Stimulated activated CD8-positive, alpha-beta memory T cell treated with anti-CD3 and anti-CD28 coated beads, Interleukin-7, amount 100 ng/mL, for 24 hours (primary cell): ENCODE measurements at places on chromosomes 1 and 21.

DNA sequence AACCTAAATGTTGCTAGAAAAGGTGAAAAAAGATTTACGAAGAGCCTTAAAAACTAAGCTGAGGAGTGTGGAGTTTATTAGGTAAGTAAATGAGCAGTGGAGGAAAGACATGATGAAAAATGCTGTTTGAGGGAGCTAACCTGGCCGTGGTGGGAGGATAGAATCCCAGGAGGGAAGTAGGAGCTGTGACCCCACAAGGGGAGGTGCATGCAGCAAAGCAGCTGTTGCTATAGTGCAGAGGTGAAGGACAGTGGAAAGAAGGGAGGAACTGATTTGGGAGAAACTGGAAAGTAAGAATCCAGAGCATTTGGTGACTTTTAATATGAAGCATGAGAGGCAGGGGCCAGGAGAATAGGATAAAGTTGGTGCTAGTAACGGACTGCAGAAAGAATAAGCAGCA lies 271.7 kb upstream of the ADGRL2 start:
- DNase-seq: no peak

DNA sequence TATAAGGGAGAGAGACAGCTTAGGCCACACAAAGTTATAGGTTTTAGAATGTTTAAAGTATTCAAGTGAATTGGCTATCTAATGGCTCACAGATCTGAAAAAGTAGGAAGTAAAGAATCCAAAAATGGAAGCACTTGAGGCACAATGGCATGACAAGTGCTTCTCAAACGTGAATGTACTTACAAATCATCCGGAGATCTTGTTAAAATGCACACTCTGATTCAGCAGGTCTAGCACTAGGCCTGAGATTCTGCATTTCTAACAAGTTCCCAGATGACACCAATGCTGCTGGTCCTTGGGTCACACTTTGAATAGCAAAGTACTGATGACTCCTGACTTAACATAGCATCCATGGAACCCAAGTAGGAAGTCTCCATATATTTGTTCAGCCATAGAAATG lies 20.9 kb upstream of the AGL start:
- no peak for DNase-seq

GRCh38 chr1:186463926-186464325 lies 3.0 kb upstream of the PDC start:
- no peak for DNase-seq

DNA sequence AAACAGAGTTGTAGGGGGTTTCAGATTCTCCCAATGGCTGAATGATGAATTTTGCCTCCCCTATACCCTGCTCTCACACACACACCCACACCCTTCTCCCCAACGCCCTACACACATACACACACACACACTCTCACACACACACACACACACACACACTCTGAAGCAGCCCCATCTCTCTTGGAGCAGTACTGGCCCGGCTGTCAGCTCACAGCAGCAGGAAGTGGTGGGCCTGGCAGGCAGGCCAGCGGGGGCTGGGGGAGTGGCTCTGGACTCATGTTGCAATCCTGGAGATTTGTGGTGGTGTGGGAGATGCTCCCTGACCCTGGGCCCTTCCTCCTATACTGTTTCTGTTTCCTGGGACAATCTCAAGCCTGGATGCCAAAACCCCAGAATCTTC lies 2.2 kb downstream of the IKBKE start:
- no peak for DNase-seq

DNA sequence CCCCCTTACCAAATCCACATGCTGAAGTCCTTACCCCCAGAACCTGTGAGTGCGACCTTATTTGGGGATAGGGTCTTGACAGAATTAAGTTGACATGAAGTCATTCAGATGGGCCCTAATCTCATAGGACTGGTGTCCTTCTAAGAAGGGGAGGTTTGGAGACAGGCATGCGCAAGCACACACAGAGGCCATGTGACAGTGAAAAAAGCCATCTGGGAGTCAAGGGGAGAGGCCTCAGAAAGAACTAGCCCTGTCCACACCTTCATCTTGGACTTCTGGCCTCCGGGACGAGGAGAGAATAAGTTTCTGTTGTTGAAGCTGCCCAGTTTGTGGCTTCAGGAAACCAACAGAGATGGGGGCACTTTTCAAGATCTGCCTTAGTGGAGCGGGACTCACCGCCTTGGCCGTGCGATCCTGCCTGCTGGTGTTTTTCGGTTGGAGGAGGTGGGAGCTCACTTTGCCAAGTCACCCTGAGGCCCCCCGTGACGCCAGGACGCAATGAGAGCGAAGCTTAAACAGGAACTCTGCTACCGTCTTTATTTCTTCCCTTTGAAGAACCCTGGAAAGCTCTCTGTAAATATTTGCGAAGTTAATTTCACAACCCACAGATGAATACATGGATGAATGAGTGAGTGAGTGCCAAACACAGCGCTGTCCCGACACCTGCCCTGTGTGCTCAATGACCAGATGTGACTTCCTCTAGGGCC lies 42.5 kb upstream of the C1orf174 start:
- DNase-seq: no peak

DNA sequence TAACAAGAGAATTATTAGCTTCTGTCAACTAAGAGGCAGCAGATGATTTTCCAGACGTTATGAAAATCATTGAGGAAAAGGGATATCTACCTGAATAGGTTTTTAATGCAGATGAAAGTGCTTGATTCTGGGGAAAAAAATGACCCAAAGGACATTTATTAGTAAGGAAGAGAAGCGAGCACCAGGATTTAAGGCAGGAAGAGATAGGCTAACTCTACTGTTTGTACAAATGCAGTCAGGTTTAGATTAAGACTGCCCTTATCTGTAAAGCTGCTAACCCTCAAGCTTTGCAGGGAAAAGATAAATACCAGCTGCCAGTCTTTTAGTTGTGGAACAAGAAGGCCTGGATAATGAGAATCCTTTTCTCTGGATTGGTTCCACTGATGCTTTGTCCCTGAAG lies 33.0 kb upstream of the LRIG2 start:
- no peak for DNase-seq

GRCh38 chr1:202915146-202915545 lies 11.9 kb downstream of the KLHL12 start:
- no peak for DNase-seq

DNA sequence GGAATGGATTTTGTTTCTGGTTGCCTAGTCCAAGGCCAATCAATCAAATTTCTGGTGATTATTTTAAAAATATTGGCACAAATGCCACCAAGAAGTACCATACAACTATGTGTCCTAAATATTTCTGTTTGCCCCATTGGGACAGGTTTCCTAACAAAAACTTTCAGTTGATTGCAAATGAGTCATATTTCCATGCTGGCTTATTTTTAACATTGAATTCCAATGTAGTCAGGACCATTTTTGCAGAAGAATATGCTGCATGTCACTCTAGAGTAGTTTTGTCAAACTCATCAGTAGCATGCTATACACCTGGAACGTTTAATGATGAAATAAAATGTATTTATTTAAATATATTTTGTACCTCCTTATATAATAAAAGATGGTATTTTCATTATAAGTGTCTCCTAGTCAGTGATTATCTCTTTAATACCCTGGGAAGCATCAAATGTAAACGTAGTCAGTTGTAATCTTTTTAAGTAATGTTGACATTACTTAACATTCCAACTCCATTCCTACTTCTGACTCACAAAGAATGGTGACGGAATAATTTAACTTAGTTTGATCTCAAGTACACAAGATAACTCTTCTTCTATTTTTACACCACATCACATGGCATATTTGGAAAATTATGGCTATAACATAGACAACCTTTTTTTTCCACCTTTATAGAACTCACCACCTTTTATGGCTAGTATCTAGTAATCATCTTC lies 39.0 kb upstream of the USH2A start:
- DNase-seq: no peak

DNA sequence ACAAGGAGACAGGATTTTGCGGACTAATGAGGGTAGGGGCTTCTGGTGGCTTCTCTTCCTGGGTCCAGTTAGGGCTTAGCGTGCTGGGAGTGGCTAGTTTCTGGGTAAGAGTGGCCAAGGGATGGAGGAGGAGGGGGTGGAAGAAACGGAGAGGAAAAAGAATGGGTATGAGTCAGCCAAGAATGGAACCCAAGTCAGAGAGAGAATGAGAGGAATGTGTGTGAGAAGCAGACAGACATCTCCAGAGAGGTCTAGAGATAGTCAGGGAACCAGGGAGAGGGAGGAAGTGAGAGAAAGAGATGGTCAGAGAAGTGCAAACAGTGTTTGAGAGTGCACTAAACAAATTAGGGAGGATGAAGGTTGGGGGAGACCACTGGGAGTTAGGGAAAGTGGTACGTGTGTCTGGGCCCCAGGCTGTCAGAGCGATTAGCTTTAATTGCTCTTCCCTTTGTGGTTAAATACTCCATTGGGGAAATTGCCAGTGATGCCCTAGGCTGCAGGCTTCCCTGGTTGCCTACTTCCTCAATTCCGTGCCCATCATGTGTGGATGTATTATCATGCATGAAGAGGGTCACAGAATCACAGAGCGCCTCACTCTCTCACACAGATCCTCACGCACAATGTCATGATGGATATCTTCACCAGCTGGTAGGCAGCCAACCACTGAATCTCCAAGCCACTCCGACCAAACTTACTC lies 1.4 kb downstream of the PEA15 start:
- DNase-seq: no peak

GRCh38 chr21:32335601-32336575 lies 37.2 kb downstream of the MRAP start:
- no peak for DNase-seq

GRCh38 chr1:47622776-47623556 lies 185.1 kb downstream of the FOXD2 start:
- DNase-seq: no peak

GRCh38 chr1:12540580-12541273 lies 77.3 kb downstream of the DHRS3 start:
- no peak for DNase-seq

DNA sequence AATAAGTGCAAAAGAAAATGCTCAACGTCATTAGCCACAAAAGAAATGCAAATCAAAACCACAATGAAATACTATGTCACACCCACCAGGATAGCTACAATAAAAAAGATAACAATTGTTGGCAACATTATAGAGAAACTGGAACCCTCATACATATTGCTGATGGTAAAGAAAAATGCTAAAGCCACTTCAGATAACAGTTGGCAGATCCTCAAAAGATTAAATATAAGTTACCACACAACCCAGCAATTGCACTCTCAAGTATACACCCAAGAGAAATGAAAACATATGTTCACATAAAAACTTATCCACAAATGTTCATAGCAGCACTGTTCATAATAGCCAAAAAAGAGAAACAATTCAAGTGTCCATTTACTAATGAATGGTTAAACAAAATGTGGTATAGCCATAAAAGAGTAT lies 20.7 kb downstream of the TRIM33 start:
- no peak for DNase-seq

- DNase-seq: no peak
These were observed 62.1 kb downstream of the SNX7 start for GRCh38 chr1:98723574-98723973.

GRCh38 chr1:121472017-121472416 lies 287.2 kb downstream of the SRGAP2C start:
- DNase-seq: no peak

- no peak for DNase-seq
These were observed 111.0 kb downstream of the ZMYM4 start for GRCh38 chr1:35379317-35380000.

GRCh38 chr1:68375919-68376318 lies 73.8 kb downstream of the RPE65 start:
- no peak for DNase-seq

- DNase-seq: no peak
These were observed 43.5 kb downstream of the FBXO2 start for GRCh38 chr1:11610629-11611180.

GRCh38 chr1:108913105-108913948 lies 36.5 kb downstream of the GPSM2 start:
- no peak for DNase-seq

GRCh38 chr1:168792142-168792541 lies 63.1 kb upstream of the DPT start:
- DNase-seq: no peak

DNA sequence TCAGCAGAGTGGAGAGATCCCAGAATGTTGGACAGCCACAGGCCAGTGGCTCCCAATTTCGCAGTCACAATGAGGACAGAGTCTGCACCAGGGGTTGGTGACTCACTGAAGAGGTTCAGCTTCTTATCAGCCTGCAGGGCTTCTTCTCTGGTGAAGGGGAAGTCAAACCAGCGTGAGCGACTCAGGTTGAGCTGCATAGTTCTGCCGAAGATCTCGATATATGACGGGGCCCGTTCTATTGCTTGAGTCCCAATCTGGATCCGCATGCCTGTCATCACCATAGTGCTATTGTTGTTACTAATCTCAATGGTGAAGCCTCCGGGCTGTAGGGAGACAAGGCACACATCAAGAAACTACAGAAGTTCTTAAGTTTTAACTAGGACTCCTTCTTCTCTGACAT lies 58.5 kb downstream of the UBR4 start:
- no peak for DNase-seq

GRCh38 chr1:87117761-87118368 lies 203.4 kb downstream of the HS2ST1 start:
- DNase-seq: no peak
